ENCODE measurements at places on chromosomes 3 and 15.

GRCh38 chr3:195877136-195877715 is 31.1 kb downstream of the TNK2 start:
- DNase-seq: no peak

- no peak for DNase-seq
These were observed 164.3 kb downstream of the NSMCE3 start for GRCh38 chr15:29105151-29105854.

- no peak for DNase-seq
These were observed 45.5 kb downstream of the CBLB start for GRCh38 chr3:105823149-105823867.

- DNase-seq: no peak
These were observed 34.8 kb downstream of the ZMAT3 start for GRCh38 chr3:179036626-179037300.

- DNase-seq: no peak
These were observed 447.7 kb downstream of the FGF12 start for GRCh38 chr3:192279664-192280063.

GRCh38 chr15:55434989-55435825 is 26.9 kb downstream of the PIERCE2 start:
- no peak for DNase-seq

DNA sequence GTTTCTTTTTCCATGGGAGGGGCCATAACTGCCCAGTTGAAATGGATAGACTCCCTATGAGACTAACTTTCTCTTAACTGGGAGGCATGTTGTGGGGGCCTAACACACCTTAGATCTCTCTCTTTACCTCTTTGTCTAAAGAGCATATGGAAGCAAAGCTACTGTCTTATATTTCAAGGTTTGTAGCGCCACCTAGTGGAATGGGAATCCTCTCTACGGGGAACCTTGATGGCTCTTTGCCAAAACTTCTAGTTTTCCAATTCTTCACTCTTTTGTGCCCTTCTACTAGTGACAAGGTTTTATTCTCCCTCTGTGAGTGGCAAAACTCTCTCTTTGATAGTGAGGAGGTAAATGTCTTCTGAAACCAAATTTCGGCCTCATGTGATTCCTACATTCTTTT is 1030.4 kb upstream of the CADM2 start:
- no peak for DNase-seq

GRCh38 chr3:120552184-120553172 is 43.7 kb upstream of the NDUFB4 start:
- no peak for DNase-seq

GRCh38 chr15:64775551-64776401 is at the start of gene RBPMS2:
Gene RBPMS2 (minus strand): TSS chr15:64775589. CDS start chr15:64775319, 270 bp downstream.
- peak; percentile 54 for DNase-seq

GRCh38 chr3:183537295-183537730 is 18.2 kb downstream of the KLHL6 start:
- DNase-seq: no peak

DNA sequence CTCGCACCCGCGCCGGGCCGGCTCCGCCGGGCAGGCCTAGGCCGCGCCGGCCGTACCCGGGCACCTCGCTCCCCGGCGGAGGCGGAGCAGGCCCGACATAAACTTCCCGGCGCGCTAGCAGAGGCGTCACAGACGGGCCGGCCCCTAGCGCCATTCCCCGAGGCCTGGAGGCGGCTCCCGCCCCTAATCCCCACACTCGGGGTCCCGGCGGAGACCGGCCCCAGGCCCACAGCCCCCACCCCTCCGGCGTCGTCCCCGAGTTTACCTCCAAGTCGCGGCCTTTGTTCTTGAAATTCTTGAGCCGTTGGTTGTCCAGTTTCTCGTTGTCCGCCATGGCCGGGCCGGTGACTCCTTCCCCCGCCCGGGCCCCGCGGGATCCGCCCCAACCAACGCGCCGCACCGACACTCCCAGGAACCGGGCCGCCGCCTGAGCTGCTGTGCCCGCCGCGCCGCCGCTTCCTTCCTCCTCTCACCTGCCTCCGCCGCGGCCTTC is 376 bp downstream of the KPNA4 start:
- no peak for DNase-seq

DNA sequence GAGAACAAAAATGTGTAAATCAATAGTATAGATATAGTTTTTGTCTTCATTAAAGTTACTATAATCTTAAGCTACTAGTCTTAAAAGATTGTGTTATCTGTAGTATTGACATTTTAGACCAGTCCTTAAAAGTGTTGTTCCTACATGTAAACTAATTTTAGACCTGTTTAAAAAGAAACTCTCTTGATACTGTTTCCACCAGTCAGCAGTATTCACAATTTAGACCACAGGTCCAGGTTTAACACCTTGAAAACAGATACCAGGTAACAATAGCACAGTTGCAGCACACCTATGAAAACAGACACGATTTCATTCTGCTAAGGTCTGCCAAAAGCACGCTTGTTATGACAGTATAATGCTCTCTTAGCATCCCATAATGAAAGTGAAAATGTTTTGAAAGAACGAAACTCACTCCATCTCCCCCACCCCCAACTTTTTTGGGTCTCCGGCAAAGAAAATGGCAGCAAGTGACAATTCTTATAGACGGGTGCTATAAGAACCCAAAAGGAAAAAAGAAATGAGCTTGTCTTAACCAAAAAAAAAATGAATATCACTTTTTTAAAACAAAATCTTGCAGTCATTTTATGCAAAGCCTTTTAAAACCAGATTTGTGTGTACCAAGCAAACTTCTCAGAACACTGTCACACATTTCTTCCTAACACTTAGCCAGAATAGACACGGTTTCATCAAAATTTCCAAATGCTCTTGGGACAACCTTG is 1.6 kb downstream of the EIF4E3 start:
- no peak for DNase-seq

GRCh38 chr15:78192826-78193594 is 41.4 kb downstream of the ACSBG1 start:
- DNase-seq: no peak
